Thymus (tissue), 14 donors: ENCODE measurements at places on chromosomes 6 and 20. TPM values are rescaled to one million over a fixed set of nuclear protein-coding genes. Genes with fewer than 3 reads are reported as not detected.

- no peak for DNase-seq
These were observed 69.1 kb downstream of the GRIK2 start for GRCh38 chr6:101462576-101462975.

DNA sequence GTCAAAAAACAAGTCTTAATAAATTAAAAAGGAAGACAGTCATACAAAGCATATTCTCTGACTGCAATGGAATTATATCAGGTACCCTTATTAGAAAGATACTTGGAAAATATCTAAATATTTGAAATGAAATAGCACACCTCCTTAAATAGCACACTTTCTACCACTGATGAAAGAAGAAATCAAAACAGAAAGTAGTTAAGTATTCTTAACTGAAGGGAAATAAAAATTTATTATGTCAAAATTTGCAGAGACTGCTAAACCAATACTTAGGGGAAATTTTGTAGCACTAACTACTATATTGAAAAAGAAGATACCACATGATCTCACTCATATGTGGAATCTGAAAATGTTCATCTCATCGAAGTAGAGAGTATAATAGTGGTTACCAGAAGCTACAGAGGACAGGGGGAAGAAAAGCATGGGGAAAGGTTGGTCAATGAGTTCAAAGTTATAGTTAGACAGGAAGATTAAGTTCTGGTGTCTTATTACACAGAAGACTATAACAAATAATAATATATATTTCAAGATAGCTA is 112.2 kb downstream of the ASCC3 start:
- DNase-seq = no peak

GRCh38 chr20:46507760-46508407 is 5.5 kb downstream of the ZNF334 start:
- no peak for DNase-seq

DNA sequence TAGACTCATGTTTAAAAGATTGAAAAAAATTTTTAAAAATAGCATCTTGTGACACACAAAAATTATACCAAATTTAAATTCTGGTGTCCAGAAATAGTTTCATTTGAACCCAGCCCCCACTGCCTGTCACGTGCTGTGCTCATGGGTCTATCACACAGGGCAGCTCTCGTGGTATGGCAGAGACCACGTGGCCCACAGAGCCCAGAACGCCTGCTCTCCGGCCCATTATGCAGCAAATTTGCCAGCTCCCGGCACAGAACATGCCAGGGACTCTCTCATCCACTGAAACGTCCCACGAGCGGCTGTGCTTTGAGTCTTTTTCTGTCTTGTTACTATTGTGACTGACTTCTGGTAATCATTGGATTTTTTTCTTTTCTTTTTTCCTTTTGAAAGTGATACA is 224.3 kb downstream of the TTLL2 start:
- no peak for DNase-seq

DNA sequence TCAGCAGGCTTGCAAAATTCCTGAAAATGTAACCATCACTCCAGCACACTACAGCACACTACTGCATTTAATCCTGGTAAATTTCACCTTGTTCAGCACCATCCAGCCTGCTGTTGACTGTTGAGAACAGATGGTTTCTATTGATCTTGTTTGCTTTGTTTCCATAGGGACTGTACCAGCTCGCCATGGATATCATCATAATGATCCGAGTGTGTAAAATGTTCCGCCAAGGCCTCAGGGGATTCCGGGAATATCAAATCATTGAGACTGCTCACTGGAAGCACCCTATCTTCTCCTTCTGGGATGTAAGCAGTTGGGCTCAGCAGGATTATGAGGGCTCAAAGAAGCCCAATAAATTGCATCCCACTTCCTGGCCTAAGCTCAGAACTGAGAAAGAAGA is 4.1 kb downstream of the CNBD2 start:
- DNase-seq = no peak

DNA sequence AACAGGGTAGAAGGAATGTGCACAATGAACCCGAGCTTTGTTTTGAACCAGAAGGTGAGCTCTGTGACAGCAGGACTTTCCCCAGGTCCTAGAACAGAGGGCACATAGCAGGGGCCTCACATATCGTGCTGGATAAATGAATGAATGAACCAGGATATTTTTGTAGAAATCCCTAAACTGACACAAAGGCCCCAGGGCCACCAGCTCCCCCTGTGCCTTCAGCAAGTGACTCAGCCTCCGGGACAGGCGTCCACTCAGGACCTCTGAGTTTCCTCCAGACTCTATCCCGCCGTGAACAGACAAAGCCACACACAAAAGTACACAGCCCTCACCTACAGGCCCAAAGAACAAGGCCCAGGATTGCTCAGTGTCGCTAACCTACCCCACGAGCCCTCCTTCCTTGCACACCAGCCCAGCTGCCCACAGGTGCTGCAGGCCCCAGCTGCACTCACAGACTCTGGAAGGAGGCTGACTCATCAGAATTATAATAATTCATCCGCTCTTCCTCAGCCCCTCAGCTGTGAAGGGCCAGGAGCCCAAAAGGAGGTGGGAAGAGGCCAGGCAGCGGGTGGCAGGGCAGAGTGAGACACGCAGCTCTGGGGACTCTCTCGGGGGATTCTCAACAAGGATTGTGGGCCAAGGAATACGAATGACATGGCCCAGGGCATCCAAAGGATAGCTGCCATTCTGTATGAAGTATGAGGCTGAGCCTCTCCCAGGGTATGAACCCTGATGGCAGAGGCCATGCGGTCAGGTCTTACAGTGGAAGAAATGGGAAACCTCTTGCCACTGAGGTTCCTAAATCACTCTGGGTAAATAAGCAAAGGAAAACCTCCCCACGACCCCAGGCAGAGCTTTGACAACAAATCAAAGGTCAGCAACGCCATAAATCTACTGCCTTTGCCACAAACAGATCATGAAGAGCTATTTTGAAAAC is 40.9 kb downstream of the SUMO4 start:
- DNase-seq = no peak

DNA sequence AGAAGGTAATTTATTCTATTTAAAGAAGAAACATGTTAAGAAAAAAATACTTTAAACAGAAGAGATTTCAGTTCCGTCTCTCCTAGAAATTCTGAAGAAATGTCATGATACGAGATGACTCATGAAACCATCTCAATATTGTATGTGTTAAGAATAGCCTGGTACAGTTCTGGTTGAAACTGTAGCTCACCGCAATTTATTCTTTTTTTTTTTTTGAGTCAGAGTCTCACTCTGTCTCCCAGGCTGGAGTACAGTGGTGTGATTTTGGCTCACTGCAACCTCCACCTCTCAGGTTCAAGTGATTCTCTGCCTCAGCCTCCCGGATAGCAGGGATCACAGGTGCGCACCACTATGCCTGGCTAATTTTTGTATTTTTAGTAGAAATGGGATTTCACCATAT is 103.3 kb downstream of the ARHGAP18 start:
- no peak for DNase-seq

GRCh38 chr20:54167909-54168872 is 5.6 kb downstream of the CYP24A1 start:
- DNase-seq = no peak

GRCh38 chr6:169791721-169792131 is 40.3 kb downstream of the ERMARD start:
- DNase-seq = no peak

DNA sequence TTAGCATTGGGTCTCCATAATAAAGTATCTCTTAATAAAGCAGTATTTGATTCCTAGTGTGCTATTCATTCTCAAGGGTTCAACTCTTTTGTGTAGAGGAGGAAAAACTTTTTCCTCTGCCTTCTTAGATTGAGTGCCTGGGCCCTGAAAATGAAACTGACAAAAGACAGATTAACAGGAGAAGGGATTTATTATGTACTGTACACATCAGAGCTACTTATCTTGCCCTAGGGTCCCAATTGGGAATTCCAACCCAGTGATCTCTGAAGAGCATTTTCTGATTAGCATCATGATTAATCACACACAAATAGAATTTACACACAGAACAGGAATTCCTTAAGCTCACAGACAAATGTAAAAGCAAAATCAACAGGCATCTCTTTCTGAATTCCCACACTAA is 128.9 kb downstream of the CD164 start:
- no peak for DNase-seq

GRCh38 chr6:163834226-163834970 is 419.9 kb downstream of the QKI start:
- DNase-seq = no peak

- DNase-seq = no peak
These were observed 45.6 kb downstream of the LRRN4 start for GRCh38 chr20:6008254-6008653.

GRCh38 chr20:63106765-63107448 is 100.1 kb upstream of the BHLHE23 start:
- DNase-seq = no peak

DNA sequence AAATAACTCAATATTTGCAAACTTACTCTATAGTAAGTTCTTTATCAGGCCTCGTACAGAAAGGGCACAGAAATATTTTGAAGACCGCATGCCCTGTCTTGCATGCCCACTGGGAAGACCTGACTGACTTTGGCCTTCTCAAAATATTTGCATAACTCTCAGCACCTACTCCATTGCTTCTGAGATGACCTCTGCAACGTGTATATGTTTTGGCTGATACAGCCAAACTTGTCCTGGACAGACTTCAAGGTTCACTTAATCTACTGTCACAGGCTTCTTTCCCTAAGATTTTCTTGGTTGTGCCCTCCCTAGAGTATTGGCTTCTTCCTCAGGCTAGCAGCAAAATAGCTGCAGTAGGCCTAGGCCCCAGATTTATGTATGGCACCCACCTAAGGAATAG is 21.5 kb upstream of the SERINC3 start:
- DNase-seq = no peak

GRCh38 chr20:63375438-63375837 is 14.3 kb upstream of the CHRNA4 start:
- no peak for DNase-seq

DNA sequence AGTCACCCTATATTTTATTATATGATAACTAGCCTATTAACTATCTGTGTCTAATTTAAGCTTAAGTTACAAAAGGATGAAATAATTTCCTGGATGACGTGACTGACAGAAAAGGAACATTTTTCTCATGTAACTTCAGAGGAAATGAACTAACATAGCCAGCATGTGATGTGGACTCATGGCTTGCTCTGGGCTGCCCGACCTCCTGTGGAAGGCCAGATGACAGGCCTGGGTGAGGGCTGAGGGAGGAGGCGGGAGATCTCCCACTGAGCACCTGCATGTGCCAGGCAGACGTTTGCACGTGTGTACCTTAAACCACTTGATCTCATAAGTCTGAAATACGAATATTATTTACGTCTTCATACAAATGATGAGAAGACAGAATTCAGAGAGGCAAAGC is 321.1 kb downstream of the SYNE1 start:
- DNase-seq = no peak

GRCh38 chr6:152634773-152635172 is 2.4 kb downstream of the SYNE1 start:
- DNase-seq = no peak

- no peak for DNase-seq
These were observed 7.4 kb downstream of the SIRT5 start for GRCh38 chr6:13581700-13582229.

DNA sequence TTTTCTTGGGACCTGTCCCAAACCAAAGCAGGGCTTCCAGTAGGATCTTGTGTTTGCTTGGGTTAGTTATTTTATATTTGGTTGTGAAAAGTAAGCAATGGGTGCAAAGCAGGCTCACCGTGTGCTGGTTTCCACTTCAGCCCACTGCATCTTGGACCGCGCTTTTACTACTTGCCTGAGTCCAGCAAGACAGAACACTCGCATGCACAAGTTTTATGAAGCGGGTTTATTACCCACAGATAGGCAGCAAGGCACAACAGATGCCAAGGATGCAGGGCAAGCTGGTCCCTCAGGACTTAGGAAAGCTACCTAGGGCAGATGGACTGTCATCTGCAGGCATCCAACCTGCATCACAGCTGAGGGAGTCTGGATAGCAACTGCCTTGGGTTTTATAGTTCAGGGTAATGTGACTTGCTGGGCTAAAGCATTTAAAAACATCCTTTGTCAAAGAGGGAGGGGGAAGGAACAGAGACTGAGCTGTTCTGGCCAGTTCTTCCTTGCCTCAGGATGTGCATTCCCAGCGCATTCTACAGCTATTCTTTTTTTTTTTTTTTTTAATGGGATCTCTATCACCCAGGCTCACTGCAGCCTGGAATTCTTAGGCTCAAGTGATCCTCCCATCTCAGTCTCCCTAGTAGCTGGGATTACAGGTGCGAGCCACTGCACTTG is 18.5 kb downstream of the CITED2 start:
- DNase-seq = no peak

DNA sequence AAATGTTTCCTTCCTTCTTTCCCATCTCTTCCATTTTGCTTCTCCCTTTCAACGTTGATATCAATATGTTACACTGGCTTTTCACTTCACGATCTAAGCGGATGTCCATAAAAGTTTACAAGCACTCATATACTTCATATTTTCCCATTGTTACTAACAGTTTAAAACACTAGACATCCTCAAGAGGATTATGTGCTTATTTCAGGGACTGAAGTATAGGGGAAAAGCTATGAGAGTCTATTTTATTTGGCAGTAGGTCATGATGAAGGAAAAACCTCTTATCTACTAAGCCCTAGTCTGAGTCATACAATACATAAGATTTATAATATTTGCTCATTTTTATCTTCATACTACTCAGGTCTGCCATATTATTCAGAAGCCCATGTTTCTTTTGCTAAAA is 20.6 kb upstream of the EPB41L2 start:
- DNase-seq = no peak

GRCh38 chr20:5495939-5496338 is 179.2 kb upstream of the PROKR2 start:
- no peak for DNase-seq

Gene ZHX3
- 4.1 TPM for polyA plus RNA-seq

Gene ATP9A
- polyA plus RNA-seq = 4.7 TPM

Gene PSMB9
- 143 TPM for polyA plus RNA-seq

Gene ADTRP
- 7.7 TPM for polyA plus RNA-seq

Gene IPCEF1
- 6.5 TPM for polyA plus RNA-seq

Gene PACRG
- 0.62 TPM for polyA plus RNA-seq

Gene SNAP25
- polyA plus RNA-seq = 2.0 TPM
